Heart left ventricle (tissue), 16 donors: ENCODE measurements at places on chromosomes 4 and X. TPM values are rescaled to one million over a fixed set of nuclear protein-coding genes. Genes with fewer than 3 reads are reported as not detected.
A peak's percentile ranks its signal among the peaks of the same experiment; 100 is the strongest.

TRPC3 gene
- polyA plus RNA-seq = 0.23 TPM

RIPPLY1 gene
- not detected for polyA plus RNA-seq

DNA sequence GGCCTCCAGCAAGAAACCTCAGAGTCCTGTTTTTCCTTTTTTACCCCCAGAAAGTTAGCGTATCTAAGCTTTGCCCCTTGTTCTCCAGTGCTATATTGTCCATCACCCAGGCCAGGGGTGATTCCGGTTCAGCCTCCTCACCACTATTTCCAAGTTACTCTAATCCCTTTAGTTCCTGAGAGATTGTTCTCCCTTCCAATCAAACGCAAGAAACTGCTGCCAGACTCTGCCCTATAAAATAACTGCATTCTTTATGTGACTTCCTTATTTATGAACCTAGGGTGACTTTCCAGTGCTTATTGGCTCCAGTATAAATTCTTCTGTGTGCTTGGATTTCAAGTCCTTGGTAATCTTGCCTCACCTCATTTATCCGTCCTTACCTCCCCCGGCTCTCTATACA is 65.7 kb downstream of the CLCN5 start:
- H3K4me3 ChIP-seq = no peak overlapping the region
- H3K4me1 ChIP-seq = no peaks in the 10 kb centered on the region
- no peaks in the 10 kb centered on the region for H3K27me3 ChIP-seq
- DNase-seq = no peak
- H3K27ac ChIP-seq = no peak overlapping the region
- no peaks in the 10 kb centered on the region for H3K36me3 ChIP-seq

DNA sequence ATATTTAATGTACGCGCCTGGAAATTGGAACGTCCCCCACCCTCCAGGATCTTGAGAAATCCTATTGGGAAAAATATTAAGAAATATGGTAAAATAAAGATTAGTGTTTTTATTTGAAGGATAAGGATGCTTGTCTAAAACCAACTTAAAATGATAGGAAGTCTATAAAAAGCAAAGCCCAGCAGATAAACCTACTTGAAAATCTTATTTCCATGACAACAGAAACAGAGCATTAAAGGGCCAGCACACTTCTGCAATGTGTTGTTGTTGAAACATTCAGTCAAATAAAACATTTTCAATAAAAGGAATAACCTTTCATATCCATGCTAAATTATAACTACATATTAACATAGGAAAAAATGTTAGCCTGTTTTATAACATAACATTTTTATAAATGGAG is 29.3 kb upstream of the GPM6A start:
- no peak for DNase-seq
- H3K27me3 ChIP-seq = no peaks in the 10 kb centered on the region
- H3K4me1 ChIP-seq = no peaks in the 10 kb centered on the region

GLRA3 gene
- not detected for polyA plus RNA-seq

DNA sequence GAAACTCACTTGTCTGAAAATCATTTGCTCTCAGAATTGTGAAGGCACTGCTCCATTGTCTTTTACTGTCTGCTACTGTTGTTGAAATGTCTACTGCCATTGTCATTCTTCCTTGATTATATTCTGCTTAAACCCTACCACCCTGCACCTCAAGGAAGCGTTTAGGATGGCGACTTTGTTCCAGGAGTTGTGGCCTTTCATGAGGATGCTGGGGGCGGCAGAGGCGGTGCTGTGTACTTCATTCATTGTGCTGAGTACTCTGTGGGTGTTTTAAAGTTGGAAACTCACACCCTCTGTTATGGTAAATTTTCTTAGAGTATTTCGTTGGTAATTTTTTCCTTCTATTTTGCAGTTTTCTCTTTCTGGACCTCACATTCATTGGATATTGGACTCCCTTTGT is 258.9 kb downstream of the TENM3 start:
- DNase-seq = no peak
- no peaks in the 10 kb centered on the region for H3K4me1 ChIP-seq
- H3K36me3 ChIP-seq = no peaks in the 10 kb centered on the region
- no peak overlapping the region for H3K27ac ChIP-seq

- no peak overlapping the region for H3K4me3 ChIP-seq
- H3K27ac ChIP-seq = no peak overlapping the region
- DNase-seq = no peak
- no peaks in the 10 kb centered on the region for H3K27me3 ChIP-seq
Measured at GRCh38 chrX:121254336-121254735, 206.9 kb downstream of the GLUD2 start.

DNA sequence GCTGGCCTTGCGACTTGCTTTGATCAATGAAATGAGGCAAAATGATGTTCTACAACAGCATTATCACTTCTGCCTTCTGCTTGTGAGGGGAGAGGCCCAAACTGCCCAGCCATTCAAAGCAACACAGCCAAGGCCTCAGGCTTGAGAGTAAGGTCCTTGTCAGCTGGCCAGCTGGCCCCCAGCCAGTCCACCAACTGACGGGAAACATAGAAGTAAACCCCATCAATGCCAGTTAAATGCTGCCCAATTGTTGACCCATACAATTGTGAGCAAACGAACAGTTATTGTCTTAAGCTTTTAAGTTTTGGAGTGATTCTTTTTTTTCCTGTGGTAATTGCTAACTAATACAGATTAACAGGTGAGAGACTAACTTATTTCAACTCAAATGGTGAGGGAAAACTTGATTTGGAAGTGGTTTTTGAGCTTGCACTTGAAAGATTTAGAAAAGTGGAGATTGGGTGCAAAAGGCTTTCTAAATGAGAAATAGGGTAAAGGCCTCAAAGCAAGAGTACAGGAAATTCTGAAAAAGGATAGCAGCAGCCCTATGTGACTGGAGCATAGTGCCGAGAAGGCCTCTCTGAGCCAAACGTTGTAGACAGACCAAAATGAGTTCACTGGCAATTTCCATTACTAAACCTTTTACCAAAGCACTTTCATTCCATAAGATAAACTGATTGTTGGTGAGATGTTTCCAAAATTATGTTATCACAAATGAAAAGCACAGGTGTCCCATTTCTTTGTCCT is 66.9 kb downstream of the ARHGEF38 start:
- H3K4me1 ChIP-seq = no peaks in the 10 kb centered on the region
- peak; percentile 65 for DNase-seq
- no peaks in the 10 kb centered on the region for H3K36me3 ChIP-seq
- no peak overlapping the region for H3K27ac ChIP-seq
- H3K27me3 ChIP-seq = no peaks in the 10 kb centered on the region

DNA sequence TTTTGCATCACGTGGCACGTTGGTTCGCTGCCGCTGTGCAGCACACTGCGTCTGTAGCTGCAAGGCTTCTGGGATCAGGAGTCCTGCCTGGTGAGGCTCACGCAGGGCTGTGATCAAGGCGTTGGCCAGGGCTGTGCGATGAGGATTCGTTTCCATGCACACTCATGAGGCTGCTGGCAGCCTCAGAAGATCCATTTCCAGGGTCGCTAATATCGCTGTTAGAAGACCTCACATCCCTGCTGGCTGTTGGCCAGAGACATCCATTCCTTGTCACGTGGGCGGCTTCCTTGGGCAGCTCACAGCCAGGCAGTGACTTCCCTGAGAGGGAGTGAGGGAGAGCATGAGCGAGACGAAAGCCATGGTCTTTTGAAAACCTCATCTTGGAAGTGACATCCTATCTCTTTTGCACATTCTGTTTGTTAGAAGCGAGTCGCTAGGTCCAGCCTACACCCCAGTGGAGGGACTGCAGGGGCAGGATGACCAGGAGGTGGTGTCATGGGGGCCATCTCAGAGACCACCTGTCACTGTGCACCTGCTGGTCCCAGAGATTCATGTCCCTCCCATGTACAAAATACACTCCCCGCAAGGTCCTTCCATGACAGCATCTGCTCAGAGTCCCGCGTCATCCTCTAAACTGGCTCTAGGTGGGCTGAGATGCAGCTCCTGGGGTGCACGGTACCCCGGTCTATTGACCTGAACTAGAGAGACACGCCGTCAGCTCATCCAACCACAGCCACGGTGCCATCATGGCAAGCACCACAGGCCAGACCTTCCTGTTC is 12.2 kb downstream of the RGS12 start:
- no peaks in the 10 kb centered on the region for H3K27me3 ChIP-seq
- H3K4me3 ChIP-seq = no peak overlapping the region
- H3K36me3 ChIP-seq = no peaks in the 10 kb centered on the region
- no peak for DNase-seq

DNA sequence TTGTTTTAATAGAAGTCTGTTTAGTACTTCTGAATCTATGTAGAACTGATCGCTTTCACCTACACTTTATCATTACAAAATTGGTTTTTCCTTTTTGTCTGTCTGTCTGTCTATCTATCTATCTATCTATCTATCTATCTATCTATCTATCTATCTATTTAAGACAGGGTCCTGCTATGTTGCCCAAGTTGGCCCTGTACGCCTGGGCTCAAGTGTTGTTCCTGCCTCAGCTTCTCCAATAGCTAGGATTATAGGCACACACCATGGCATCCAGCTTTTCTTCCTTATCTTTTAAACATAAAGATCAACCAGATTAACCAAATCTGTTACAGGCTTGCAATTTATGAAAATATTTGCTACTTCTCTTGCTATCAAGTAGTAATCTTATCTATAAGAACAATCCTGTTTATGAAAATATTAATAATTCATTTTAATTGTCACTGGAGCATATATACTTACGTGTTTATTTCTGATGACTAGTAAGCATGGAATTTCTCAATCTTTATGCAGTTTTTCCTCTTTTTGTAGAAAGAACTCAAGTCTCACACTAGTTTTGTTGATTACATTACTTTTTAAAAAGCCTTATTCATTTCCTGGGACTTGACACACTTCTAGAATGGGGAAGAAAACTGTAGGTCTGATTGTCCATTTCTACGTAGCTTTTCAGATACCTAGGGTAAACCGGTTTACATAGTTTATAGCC is 24.5 kb downstream of the KIAA0232 start:
- no peaks in the 10 kb centered on the region for H3K36me3 ChIP-seq
- no peak overlapping the region for H3K27ac ChIP-seq
- H3K4me3 ChIP-seq = no peak overlapping the region

- H3K4me1 ChIP-seq = peaks cover 2% of the 10 kb centered on the region
- H3K36me3 ChIP-seq = peaks cover 96% of the 10 kb centered on the region
- H3K27me3 ChIP-seq = no peaks in the 10 kb centered on the region
- no peak for DNase-seq
- H3K4me3 ChIP-seq = no peak overlapping the region
- no peak overlapping the region for H3K27ac ChIP-seq
Measured at GRCh38 chr4:73139991-73140390, 70.5 kb upstream of the COX18 start.
